HFFc6 (cell line): ENCODE measurements at places on chromosomes 3 and 15. TPM values are rescaled to one million over a fixed set of nuclear protein-coding genes. Genes with fewer than 3 reads are reported as not detected.

ITPKA gene
- total RNA-seq, result 1.2 to 3.0 TPM (median 2.3 TPM) in 3 replicates

TMEM89 gene
- total RNA-seq, result not detected in 2 replicates

PIGZ gene
- total RNA-seq, result 2.8 to 5.3 TPM (median 4.3 TPM) in 3 replicates

DNA sequence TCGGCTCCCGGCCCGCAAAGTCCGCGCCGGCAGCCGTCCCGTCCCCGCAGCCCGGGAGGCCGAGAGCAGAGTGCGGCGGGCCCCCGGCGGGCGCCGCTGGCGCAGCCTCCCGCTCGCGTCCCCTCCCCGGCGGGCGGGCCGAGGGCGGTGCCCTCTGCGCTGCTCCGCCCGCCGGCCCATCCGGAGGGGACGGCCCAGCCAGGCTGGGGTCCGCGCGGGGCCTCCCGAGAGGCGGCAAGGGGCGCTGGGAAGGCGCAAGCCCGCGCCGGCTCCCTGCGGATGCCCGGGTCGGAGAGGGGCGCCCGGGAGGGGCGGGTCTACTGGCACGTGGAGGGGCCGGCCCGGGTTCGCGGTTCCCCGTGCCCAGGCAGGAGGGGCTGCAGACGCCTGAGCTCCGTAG, at the start of the genes CLCN2 and POLR2H:
TSS of gene CLCN2 (minus strand) at position 74 of the 400 bp plus-strand sequence. CDS start 126 bp downstream, outside the sequence.
TSS of gene POLR2H (plus strand) at position 179 of the 400 bp plus-strand sequence. CDS start 1,783 bp downstream, outside the sequence.
- H3K36me3 ChIP-seq, result peaks cover 12% of the 10 kb centered on the region
- H3K4me3 ChIP-seq, result peak within 1 kb of the TSS; percentile 99
- H3K27me3 ChIP-seq, result peaks cover 6% of the 10 kb centered on the region
- no peak for DNase-seq
- peaks cover 32% of the 10 kb centered on the region for H3K4me1 ChIP-seq
- peak within 1 kb of the TSS; percentile 99 for H3K27ac ChIP-seq
